ENCODE measurements at places on chromosomes 6 and 20.
A peak's percentile ranks its signal among the peaks of the same experiment; 100 is the strongest.

- DNase-seq: no peak
Measured at GRCh38 chr20:22515264-22515663, 69.1 kb downstream of the FOXA2 start.

- no peak for DNase-seq
Measured at GRCh38 chr6:168218785-168219566, 100.6 kb downstream of the DACT2 start.

GRCh38 chr20:55052459-55052858, 577.1 kb downstream of the DOK5 start:
- DNase-seq: no peak

GRCh38 chr6:109466212-109466923, 10.8 kb upstream of the MICAL1 start:
- no peak for DNase-seq

DNA sequence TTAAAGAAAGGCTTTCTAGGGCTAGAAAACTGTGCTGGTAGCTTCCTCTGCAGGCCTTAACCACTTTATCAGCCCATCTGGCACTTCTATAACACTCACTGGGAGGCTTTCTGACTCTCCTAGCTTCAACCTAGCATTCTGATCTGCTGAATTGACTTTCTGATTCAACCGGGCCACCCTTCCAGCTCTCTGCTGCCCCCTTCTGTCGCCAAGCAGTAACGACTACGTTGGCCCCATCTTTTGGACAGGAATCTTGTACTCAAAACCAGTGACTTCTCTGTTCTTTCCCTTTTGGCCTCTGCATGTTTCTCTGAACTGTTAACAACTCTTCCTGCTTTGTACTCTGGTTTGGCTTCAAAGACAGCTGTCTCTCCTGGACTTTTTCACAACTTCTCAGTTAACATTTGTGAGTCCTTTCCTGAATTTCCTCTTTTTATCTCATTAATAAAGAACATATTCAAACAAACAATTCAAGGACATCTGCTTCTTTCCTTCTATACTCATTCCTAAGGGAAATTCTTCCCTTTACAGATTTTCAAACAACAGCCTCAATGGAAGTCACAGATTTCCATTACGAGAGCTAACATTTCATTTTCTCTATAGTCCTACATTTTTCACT, 43.9 kb upstream of the FAM135A start:
- peak; percentile 75 for DNase-seq

- DNase-seq: no peak
Measured at GRCh38 chr20:47263080-47263464, 93.4 kb downstream of the ZMYND8 start.

GRCh38 chr6:54361734-54362133, 53.5 kb downstream of the TINAG start:
- DNase-seq: no peak

GRCh38 chr6:30678964-30679726, 6.3 kb upstream of the DHX16 start:
- DNase-seq: peak; percentile 39

- no peak for DNase-seq
Measured at GRCh38 chr6:22826961-22827360, 257.6 kb downstream of the HDGFL1 start.

All from NCI-H1694 treated with DMSO at 0.1 percent for 48 hours (cell line).